ENCODE measurements at places on chromosomes 5 and 9.

GRCh38 chr5:19125956-19126713, 861.9 kb downstream of the CDH18 start:
- DNase-seq = no peak

GRCh38 chr5:142082182-142082781, 26.3 kb upstream of the NDFIP1 start:
- DNase-seq = no peak

GRCh38 chr5:33161421-33161820, 279.3 kb upstream of the TARS1 start:
- no peak for DNase-seq

DNA sequence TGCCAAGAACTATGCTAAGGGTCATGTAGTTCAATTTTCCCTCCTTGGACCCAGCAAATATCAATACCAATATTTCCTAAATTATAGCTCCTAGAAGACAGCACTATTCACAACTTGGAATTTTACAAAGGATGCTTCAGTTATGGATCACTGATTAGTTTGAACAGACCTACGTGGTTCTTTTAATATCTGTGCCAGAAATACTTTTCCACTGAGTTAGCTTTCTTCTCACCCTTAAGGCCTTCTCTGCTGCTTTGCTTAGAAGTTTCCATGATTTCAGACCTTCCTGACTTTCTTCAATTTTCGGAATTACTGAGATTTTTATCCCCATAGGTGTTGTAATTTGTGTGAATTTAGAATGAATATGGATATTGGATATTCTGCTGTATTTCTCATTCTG, 380.4 kb downstream of the PSAT1 start:
- no peak for DNase-seq

GRCh38 chr5:29758986-29759421, 1434.5 kb upstream of the CDH6 start:
- no peak for DNase-seq

GRCh38 chr5:111121926-111122325, 29.8 kb downstream of the WDR36 start:
- DNase-seq = no peak

DNA sequence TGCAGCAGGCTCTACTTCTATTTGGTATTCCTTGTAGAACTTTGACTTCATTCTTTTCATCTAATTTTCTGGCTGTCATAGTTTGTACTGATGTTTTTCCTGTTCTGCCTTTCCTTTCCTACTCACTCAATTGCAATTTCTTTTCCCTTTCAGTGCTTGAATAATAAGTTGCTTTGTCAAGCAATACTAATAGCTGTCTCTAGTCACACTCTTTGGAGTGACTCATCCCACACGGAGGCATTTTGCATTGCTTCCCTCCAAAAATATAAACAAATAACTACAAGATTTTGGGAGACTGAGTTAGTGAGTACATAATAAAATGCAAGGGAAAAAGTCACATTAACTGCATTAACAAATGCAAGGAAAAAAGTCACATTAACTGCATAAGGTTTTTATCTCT, 465.9 kb downstream of the CDH9 start:
- DNase-seq = no peak

DNA sequence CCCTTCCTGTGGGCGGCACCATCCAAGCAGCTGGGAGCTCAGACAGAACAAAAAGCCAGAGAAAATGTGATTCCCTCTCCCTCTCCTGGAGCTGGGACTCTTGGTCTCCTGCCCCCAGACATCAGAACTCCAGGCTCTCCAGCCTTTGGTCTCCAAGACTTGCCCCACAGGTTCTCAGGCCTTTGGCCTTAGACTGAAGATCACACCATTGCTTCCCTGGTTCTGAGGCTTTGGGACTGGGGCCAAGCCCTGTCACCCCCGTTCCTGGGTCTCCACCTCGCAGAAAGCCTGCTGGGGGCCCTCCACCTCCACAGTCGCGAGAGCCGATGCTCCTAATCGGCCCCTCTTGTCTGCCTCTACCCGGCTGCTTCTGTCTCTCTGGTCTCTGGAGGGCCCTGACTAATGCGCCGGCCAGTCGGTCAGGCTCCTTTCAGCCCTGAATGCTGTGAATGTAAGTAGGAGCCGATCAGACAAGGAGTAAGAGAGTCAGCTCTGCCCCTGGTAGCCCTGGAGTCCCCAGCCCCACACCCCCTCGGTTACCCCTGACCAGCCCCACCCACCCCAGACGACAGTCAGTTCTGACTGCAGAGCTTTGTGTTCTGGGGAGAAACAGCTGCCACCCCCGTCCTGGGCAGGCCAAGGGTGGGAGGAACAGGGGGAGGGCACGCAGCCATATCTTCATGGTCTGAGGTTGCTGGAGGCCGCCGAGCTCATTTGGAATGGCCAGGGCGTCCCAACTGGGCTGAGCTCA, 57.5 kb downstream of the VAV2 start:
- no peak for DNase-seq

DNA sequence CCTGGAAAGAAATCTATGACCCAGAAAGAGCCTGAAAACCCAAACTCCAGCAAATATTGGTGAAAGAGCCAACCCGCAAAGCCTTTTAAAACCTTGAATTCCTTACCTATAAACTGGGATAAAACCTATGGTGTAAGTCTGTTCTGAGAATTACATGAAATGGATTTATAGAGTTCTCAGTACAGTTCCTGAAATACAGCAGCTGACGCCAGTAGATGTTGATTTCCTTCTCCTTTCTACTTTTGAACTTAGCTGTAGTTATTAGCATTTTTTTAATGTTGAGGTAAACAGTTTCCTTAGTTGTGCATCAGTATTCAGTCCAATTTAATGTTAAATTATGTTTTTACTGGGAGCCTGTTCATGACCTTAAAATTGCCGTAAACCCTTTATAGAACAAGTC, 3.7 kb downstream of the SPIN1 start:
- no peak for DNase-seq

GRCh38 chr5:111756581-111757354, at the start of gene NREP:
Gene NREP (minus strand): TSS chr5:111757194. CDS start chr5:111755772, 1,422 bp downstream.
- DNase-seq = peak; percentile 29

- no peak for DNase-seq
Measured at GRCh38 chr5:132096904-132097303, 23.3 kb downstream of the CSF2 start.
